ENCODE measurements at places on chromosomes 6 and 20. TPM values are rescaled to one million over a fixed set of nuclear protein-coding genes. Genes with fewer than 3 reads are reported as not detected.

BPIFB3 gene
- total RNA-seq: not detected

HDGFL1 gene
- not detected for total RNA-seq

GCNT2 gene
- total RNA-seq: 12.5 TPM

TRIM31 gene
- total RNA-seq: 0.22 TPM

ATXN1 gene
- total RNA-seq: 58.2 TPM

RIPK1 gene
- 30.4 TPM for total RNA-seq

ZMYND8 gene
- 37.5 TPM for total RNA-seq

BTNL2 gene
- total RNA-seq: not detected

PRDM13 gene
- total RNA-seq: not detected

RNF39 gene
- total RNA-seq: 1.3 TPM

RGL2 gene
- 92.4 TPM for total RNA-seq

IRF4 gene
- total RNA-seq: 23.7 TPM
